ENCODE measurements at places on chromosomes 12 and 14.

GRCh38 chr12:26028953-26029735 lies 70.7 kb downstream of the RASSF8 start:
- no peak for DNase-seq

DNA sequence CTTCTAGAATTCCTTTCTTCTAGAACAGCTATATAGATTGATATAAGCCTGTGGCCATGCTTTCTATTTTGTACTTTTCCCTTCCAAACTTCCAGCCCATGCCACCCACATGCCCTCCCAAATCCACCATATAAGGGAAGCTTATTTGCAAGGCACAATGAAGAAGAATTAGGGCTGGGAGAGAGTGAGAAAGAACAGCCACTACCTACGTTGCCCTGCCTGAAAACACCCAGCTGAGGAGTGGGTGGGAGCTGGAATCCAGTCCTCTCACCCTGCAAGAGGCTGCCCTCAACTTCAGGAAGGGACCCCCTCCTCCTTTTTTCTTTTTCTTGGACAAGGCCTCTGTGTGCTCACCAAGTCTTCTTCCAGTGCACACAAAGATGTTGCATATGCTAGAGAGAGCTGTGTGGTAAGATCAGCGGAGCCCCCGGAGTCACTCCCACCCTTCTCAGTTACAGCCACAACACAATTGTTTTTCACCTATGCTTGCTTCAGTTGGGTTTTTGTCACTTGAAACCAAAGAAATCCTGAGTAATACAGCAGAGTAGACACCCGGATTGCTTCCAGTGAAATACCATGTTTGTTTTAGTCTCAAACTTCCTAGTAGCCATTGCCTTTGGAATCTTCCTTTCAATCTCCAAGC lies 38.8 kb downstream of the CDKL1 start:
- no peak for DNase-seq

- DNase-seq, result no peak
Measured at GRCh38 chr12:97022536-97023230, 115.6 kb downstream of the NEDD1 start.

DNA sequence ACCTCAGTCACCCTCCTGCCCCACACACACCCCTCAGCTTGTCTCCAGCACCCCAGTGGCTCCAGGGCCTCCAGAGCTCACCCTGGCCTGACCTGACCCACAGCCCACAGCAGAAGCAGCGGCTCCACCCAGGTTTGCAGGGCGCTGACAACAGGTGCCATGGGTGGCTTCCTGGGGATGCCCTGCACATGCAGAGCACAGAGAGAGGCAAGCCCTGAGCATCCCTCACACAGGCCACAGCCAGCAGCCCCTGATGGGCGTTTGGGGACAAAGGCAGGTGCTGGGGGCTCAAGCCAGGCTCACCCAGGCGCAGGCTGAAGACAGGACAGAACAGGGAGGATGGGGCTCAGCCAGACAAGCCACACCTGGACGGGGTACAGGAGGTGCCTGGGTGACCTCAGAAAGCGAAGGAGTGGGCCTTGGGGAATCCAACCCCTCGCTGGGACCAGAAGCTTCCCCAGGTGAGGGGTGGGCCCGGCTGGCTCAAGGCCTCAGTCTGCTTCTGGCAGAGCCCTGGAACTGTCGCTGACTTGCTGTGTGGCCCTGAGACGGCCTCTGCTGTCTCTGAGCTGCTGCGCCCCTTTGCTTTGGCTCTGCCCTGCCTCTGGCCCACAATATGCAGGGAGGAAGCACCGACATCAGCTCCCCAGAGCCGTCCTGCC lies 10.6 kb downstream of the ARL6IP4 start:
- DNase-seq, result no peak

GRCh38 chr14:104020471-104020870 lies 65.0 kb upstream of the ASPG start:
- DNase-seq, result no peak
